Kasumi-1 (cell line): ENCODE measurements at places on chromosomes 2 and 18.

DNA sequence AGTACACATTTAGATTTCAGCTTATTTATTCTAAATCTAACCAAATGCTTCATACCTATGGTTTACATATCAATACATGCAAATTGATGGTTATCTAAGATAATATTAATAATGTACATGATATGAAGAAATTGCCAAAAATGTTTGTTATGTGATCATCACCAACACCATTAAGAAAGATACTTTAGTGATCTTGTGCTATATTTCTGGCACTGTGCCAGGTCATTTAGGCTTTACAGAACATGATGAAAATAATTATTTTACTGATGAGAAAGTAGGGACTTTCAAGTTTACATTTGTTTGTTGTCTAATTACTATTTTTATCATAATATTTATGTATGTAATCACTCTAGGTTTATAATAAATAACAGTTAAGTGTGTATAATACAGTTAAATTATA, 158.3 kb downstream of the GULP1 start:
- DNase-seq: peak; percentile 10

- DNase-seq: no peak
Observed at GRCh38 chr2:56334622-56335021, 150.8 kb downstream of the CCDC85A start.

GRCh38 chr2:34371711-34372110, 772.6 kb upstream of the FAM98A start:
- DNase-seq: no peak

DNA sequence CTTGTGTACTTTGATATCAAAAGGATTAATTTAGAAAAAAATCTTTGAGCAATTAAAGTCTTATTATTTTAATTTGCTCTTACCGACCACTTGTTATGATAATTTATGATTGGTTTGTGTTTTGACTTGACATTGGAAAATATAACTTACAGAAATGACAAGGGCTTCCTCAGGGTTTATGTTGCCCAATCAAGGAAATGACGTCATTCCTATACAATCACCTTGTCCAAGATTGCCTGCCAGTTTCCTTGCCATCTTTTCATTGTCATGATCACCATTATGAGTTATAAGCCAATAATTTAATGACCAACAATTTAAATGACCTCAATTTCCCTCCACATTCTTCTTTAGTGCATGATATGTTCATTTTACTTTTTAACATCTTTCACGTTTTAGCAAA, 351.8 kb upstream of the TMEFF2 start:
- DNase-seq: no peak

- DNase-seq: peak; percentile 50
Observed at GRCh38 chr2:135030826-135031225, 16.4 kb downstream of the MAP3K19 start.

GRCh38 chr18:36769611-36770314, 59.0 kb downstream of the TPGS2 start:
- no peak for DNase-seq

GRCh38 chr2:47601568-47601967, 181.4 kb upstream of the MSH6 start:
- DNase-seq: no peak

- no peak for DNase-seq
Observed at GRCh38 chr2:217045700-217046475, 186.0 kb upstream of the TNP1 start.
